ENCODE measurements at places on chromosomes 3 and 15.

DNA sequence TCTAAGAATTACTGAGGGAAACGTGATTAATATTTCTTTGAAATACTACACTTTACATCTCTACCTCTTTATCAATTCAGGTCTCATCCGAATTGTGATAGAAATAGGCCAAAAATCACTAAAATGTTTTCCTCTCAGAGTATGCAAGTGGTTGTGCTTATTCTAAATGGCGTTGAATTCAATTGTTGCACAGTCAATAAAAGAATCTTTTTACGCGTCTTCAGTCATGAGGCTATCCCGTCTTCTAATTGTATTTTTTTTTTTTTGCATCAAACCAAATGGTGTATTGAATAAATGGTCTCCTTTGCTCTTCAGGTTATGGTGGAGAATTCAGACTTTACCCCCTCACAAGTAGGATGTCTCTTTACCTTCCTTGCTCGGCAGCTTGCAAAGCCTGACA lies 112.6 kb downstream of the VPS8 start:
- no peak for DNase-seq

DNA sequence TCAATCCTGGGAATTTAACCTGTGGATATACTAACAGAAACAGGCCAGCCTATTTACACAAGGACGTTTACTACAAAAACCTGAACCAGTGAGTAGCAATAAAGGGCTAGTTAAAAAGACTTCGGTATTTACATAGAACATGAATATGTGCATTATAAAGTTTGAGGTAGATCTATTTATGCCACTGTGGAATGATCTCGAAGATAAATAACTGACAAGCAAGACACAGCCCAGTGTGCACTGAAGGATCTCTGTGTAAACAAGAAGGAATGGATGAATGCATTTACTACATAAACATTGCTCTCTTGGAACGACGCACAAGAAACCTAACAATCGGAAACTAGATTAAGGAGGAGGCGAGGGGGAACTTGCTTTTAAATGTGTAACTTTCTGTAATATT lies 132.0 kb upstream of the NSMCE3 start:
- no peak for DNase-seq

- no peak for DNase-seq
Measured at GRCh38 chr3:102736288-102736974, 301.6 kb downstream of the ZPLD1 start.

- DNase-seq, result no peak
Measured at GRCh38 chr3:161247049-161247448, 25.9 kb downstream of the NMD3 start.

DNA sequence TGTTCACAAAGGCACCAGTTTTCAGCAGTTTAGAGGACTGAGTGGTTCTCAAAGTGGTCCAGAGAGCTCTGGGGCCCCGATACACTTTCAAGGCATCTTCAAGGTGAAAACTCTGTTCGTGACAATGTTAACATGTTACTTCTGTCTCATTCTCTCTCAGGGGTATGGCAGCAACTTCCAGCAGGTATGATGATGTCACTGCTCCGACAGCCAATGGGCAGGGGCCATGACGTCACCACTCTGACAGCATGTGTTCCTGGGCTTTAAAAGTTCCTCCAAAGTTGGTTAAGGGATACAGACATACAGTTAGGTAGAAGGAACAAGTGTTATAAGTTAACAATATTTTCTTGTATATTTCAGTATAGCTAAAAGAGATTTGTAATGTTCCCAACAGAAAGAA lies 87.9 kb downstream of the KLF15 start:
- DNase-seq, result no peak

Data from ecto neural progenitor cell (in vitro differentiated cells).